ENCODE measurements at places on chromosomes 1 and 21.

GRCh38 chr1:161721738-161722343 lies 497 bp downstream of the FCRLB start:
- DNase-seq: peak; percentile 95

DNA sequence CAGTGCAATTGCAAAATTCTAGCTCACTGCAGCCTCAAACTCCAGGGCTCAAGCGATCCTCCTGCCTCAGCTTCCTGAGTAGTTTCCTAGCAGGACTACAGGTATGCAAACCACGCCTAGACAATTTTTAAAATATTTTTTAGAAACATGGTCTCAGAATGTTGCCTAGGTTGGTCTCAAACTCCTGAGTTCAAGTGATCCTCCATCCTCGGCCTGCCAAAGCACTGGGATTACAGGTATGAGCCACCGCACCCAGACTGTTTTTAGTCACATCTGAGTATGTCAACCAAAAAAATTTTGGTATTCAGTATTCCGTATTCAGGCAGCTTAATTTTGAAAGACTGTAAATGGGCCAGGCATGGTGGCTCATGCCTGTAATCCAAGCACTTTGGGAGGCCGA lies 11.2 kb downstream of the TARBP1 start:
- DNase-seq: no peak

- peak; percentile 14 for DNase-seq
These were observed 11.2 kb downstream of the PUM1 start for GRCh38 chr1:31054349-31054748.

GRCh38 chr1:208089149-208089548 lies 155.0 kb downstream of the PLXNA2 start:
- no peak for DNase-seq

GRCh38 chr1:73176902-73177301 lies 894.6 kb upstream of the NEGR1 start:
- no peak for DNase-seq

DNA sequence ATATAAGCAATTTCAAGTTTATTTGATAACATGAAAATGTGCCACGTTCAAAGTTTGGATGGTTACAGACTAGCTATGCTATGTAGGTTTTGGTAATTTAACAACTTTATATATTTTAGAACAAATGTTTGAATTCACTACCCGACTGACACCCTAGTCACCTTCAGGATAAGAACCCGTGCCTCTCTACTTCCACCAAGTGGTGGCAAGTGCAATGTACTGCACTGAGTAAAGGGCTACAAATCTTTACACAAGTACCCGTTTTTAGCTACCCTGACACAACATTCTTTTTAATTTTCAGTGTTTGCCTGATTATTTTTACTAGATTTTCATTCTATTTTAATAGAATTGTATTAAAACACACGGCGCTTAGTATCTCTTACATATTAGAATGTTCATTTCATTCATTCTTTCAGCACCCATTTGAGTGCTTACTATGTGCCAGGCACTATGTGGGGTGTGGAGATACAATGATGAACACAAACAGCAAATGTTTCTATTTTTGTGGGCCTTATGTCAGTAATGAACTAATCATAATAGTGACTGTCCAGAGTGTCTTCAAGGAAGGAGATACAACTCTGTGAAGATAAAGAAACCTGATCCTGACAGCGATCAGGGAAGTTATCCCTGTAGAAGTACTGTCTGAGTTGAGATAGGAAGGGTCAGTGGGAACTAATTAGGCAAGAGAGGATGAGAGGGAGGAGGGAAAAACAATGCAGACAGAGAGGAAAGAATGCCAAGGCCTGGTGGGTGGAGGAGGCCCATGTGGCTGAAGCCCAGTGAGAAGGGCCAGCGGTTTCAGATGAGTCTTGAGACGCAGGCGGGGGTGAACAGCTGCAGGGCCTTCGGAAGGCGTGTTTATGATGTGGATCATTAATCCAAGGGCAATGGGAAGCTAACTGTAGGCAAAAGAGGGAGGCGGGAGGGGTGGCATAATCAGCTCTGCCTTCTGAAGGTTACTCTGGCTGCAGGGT lies 3.8 kb downstream of the LCA5L start:
- DNase-seq: peak; percentile 66

- DNase-seq: no peak
These were observed 446.0 kb downstream of the GPATCH2 start for GRCh38 chr1:217184854-217185253.

- no peak for DNase-seq
These were observed at the start of gene CFAP107 for GRCh38 chr1:12745992-12746323. CFAP107 (plus strand) TSS chr1:12746200; CDS start chr1:12746431, 231 bp downstream.

GRCh38 chr1:243735457-243735856 lies 114.6 kb downstream of the AKT3 start:
- no peak for DNase-seq

DNA sequence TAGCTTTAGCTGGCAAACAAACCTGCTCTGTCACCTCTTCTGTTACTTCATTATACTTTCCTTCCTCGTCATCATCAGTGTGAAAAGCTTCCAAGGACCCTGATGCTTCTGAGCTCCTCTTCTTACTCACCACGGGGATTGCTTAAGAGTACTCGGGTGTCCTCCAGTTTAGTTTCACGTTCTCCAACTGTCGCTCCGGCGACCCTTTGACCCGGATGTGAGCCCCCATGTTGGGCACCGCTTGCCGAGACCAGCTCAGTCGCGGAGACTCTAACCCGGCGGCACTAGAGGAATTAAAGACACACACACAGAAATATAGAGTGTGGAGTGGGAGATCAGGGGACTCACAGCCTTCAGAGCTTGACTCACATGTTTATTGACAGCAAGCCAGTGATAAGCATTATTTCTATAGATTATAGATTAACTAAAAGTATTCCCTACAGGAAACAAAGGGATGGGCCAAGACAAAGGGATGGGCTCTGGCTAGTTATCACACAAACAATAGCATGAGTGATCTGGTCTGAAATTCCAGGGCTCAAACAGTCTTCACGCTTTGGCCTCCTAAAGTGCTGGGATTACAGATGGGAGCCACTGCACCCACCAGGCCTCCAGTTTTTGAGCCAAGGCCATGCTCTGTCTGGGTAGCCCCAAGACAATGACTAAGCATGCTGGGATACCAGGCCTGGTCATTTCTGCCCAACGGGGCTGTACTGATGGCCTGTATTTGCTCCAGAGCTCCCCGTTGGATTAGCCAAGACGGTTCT lies 30.1 kb upstream of the ENO1 start:
- DNase-seq: no peak

- DNase-seq: no peak
These were observed 59.3 kb downstream of the UMODL1 start for GRCh38 chr21:42130441-42130840.

DNA sequence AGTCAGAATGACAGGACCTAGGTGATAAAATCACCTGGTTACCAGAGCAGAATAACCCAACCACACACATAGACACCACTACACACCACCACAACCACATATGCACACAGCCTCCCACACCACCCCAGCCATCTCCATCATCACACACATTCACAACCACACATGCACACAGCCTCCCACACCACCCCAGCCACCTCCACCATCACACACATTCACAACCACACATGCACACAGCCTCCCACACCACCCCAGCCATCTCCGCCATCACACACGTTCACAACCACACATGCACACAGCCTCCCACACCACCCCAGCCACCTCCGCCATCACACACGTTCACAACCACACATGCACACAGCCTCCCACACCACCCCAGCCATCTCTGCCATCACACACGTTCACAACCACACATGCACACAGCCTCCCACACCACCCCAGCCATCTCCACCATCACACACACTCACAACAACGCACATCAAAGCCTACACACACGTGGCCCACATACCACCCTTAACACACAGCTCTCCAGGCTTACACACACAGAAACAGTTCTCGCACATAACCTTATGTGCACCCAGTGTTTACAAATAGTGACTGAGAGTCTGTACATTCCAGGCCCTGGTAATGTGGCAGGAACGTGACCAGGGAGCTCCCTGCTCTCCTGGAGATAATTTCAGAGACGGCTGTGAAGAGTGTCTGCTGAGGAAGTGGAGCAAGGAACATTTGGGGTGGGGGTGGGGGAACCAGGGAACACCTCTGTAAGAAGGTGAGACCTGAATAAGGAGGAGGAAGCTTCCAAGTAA lies 3.3 kb upstream of the GJB3 start:
- DNase-seq: no peak

- DNase-seq: peak; percentile 42
These were observed 55.5 kb downstream of the OLFML3 start for GRCh38 chr1:114034567-114035303.

DNA sequence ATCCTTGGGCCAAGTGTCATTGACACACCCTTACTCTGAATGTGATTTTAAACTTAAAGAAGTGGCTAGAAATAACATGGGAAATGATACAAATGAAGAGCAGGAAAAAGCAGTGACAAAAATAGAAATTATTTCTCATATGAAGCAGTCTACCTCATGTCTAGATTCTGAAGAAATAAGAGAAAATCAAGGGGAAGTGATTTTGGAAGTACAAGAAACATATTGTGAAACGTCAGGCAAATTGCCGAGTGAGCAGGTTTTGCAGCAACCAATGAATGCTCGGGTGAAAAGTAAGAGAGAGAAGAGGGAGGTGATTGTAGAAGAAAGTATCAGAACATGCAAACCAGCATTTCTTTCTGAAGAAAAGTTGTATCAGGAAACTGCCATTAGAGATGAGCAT lies 130.7 kb downstream of the MACF1 start:
- DNase-seq: peak; percentile 65

GRCh38 chr21:18499761-18500376 lies 96.3 kb upstream of the TMPRSS15 start:
- peak; percentile 74 for DNase-seq

- DNase-seq: peak; percentile 92
These were observed 8.0 kb upstream of the AKR1A1 start for GRCh38 chr1:45542591-45542990.

DNA sequence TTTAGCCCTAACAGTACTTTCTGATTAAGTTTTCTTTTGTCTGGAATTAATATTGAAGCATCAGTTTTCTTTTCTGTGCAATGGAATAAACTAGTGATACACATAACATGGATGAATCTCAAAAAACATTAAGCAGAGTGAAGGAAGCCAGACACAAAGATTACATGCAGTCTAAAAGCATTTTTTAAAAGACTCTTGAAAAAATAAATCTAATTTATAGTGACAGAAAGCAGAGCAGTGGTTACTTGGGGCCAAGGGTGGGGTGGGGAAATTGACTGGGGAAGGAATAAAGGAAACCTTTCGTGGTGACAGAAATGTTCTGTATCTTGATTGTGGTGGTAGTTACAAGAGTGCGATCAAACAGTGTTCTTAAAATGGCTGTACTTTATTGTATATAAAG lies 20.2 kb upstream of the ST6GALNAC3 start:
- DNase-seq: no peak

DNA sequence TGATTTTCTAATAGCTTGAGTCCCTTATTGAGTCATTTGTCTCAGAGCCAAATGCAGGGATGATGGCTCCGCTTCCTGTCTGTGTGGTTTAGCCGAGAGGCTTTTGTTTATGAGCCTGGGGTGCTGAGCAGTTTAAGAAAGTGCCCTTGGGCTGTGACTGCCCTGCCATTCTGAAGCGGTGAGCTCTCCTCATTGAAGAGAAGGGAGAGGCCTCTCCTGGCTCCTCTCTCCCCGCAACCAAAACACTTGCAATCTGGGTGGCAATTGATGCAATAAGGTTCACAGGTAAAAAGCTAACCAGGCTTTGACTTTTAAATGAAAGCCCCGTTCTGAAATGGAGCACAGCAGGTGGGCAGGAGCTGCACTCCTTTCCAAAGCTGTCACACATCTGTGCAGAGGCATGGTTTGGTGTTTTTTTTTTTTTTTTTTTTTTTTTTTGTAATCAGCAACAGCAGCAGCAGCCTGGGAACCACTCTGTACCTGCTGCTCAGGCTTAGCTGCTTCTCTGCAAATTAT lies 403.7 kb downstream of the SIPA1L2 start:
- DNase-seq: no peak

- no peak for DNase-seq
These were observed 31.6 kb downstream of the PARP1 start for GRCh38 chr1:226376300-226376699.

DNA sequence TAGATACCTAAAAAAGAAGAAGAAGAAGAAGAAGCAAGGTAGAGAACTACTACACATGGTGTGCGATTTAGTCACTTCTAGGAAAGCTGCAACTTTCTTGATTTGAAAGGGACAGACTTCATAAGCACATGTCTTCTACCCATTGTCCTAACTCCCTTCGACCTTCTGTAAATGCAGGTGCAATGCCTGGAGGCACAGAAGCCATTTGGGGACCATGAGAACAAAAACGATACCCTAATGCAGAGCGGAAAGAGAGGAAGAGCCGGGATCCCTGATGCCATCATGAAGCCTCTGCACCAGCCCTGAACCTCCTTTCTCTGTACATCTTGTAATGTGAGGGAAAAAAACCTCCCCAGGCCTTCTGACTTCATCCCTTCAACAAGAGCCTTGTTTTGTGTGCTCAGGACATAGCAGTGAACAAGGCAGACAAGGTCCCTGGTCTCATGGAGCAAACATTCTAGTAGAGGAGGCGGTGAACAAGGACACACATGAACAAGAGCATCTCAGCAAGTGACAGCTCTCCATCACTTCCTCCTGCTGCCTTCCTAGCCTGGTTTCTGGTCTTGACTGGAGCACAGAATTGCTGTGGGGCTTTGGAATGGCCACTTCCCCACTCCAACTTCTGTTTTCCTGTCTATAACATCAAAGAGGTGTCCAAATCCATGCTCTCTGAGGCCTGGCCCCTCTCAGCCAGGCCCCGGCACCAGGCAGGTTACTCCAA lies 5.5 kb upstream of the LAPTM5 start:
- peak; percentile 78 for DNase-seq

DNA sequence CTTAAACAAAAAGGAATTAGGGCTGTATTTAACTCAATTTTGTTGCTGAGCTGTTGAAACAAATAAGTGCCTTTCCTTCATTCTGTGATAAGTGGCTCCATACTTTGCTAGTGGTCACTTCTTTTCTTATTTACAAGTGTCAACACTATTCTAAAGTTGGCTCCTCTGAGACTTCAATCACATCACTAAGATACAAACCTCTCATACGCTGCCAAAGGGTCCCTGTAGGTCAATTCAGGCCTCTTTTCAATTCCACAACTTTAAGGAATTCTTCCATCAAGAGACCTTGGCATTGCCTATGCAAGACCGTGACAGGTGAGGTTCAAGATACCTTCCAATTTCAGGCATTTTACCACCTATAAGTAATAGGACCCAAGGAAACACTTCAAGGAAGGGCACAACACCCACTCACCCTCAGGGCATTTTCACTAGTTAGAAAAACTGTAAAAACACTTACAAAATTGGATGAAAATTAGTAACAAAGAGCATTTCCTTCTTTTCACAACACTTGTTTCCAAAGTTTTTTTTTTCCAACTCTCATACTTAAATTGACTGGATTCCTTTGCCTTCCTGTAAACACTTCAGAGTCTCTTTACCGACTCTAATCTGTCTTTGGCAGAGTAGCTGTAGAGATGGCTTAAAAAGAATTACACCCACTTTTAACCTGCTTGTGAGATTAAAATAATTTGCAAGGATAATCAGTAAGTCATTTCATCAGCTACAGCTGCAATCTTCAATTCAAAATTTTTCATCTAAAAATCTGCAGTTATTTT lies 24.5 kb downstream of the SERBP1 start:
- DNase-seq: no peak
